ENCODE measurements at places on chromosomes 2 and 18.

DNA sequence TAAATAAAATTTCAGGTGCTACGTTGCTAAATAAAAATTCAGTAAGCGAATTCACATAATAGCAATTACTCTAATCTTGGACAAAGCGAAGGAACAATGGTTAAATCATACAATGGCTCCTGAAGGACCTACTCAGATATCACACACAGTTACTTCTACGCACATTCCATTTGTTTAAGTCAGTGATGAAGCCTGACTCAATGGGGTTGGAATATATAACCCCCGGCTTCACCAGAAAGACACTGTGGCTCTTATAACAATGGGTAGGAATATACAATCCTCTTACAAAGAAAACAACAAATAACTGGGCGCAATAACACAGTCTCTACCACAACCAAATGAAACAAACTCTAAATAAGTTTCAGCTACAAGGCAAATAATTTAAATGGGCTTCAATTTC is 349.5 kb downstream of the IRS1 start:
- no peak for ATAC-seq

- no peak for ATAC-seq
These were observed 9.9 kb downstream of the PSD4 start for GRCh38 chr2:113183703-113184102.

DNA sequence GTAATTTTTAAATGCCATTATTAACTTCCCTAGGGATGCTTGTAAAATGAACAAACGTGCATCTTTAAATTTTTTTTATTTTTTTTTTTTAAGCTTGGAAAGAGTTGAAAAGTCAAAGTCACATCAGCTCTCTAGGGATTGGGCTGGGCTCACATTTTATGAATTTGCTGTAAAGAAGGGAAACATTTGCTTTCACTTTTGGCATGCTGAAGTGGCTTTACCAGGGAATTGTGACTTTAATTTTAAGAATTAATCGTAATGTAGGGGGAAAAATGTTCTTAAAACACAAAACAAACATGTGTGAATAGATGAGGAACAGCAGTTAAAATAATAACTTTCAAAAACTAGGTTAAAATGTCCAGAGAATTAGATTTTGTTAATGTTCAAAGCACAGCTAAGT is 123.0 kb downstream of the AGAP1 start:
- ATAC-seq, result no peak

DNA sequence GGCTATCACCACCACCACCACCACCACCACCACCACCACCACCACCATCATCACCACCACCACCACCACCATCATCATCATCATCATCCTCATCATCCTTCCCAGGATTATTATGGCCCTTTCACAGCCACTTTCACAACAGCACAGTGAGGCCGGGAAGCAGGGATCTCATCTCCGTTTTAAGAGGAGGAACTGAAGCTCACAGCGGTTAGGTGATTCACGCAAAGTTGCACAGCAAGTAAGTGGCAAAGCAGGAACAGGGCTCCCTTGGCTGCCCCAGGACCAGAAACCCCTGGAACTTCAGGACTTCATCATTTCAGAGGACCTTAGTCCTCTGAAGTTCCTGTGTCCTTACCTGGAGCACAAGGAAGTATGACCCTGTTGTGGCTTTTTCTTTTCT is 26.8 kb downstream of the MRPL35 start:
- no peak for ATAC-seq

GRCh38 chr2:216029416-216030129 is 16.2 kb upstream of the MREG start:
- no peak for ATAC-seq

- ATAC-seq, result no peak
These were observed 1.2 kb upstream of the MLPH start for GRCh38 chr2:237485844-237486243.

- ATAC-seq, result no peak
These were observed at the start of gene ATP6V1C2 for GRCh38 chr2:10721396-10722251. Gene ATP6V1C2, plus strand, starts transcription at chr2:10721630. Its CDS starts 1,220 bp downstream, at chr2:10722850.

GRCh38 chr18:10321576-10321975 is 132.9 kb upstream of the APCDD1 start:
- ATAC-seq, result no peak

GRCh38 chr2:188382107-188382506 is 90.4 kb downstream of the GULP1 start:
- ATAC-seq, result no peak

DNA sequence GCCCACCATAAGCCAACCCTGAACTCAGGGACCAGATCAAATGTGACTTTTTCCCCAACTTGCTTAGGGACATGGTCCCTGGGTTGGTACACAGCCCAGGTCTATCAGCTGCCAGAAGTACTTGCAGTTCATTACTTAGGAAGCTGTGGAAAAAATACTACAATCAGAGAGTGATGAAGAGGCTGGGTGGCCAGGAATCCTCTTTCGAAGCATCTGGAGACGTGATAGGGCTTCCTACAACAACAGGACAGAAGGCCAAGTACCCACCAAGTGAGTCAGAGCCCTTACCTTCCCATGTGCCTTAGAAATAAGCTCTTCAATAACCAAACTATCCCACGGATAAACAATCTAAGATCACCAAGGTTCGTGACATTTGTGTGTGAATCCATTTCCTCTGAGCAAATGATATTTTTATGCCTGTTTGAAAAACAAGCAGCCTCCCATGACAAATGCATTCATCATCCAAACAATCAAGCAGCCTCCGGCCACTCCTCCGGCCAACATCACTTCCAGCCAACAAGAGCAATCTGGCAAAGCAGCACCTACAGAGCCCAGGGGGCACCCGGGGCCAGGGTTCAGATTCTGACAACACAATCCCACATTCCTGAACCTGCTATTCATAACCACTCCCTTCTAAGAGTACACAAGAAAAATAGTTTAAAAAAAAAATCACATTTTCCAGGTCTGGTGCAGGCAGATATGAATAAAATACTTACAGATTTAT is 26.4 kb downstream of the TBC1D8 start:
- ATAC-seq, result no peak

- no peak for ATAC-seq
These were observed 96.3 kb downstream of the ARMC9 start for GRCh38 chr2:231294571-231295362.

DNA sequence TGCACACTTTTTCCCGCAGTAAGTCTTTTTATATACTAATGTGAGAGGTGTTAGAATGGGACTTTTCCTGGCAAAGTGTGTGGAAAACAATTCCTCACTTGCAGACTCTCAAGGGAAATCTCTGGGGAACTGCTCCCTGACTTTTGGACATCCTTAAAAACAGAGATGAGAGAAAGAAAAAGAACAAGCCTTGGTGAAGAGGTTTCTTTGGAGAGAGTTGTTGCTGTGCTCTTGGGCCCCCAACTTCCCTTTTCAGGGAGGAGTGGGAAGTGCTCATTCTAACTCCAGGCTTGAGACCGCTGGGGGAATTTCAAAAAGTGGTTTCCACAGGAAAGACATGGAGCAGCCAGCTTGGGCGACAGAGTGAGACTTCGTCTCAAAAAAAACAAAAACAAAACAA is 142.6 kb upstream of the SPRED2 start:
- ATAC-seq, result no peak

DNA sequence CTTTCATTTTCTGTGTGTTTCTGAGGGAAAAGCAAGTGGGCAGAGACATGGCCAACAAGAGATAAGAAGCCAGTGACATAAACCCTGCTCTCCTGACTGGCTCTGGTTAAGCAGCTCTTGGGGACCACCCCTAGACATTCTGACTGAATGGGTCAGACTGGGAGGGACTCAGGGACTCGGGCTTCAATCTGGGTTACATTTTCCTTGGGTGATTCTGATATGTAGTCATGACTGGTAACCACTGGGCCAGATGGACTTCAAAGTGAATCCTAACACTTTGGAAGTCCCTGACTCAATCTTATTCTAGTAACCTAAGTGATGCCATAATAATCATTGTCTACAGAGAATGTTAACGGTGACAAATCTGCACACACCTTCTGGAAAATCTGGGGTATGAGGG is 397.8 kb downstream of the NBAS start:
- ATAC-seq, result no peak

- ATAC-seq, result peak; percentile 46
These were observed 241.1 kb downstream of the BCL2 start for GRCh38 chr18:63078471-63078870.

- ATAC-seq, result no peak
These were observed 184.9 kb upstream of the ETAA1 start for GRCh38 chr2:67212203-67212602.

GRCh38 chr2:184685999-184686841 is 87.9 kb downstream of the ZNF804A start:
- no peak for ATAC-seq

- no peak for ATAC-seq
These were observed 56.8 kb downstream of the SP110 start for GRCh38 chr2:230162981-230163380.
